ENCODE measurements at places on chromosomes 2 and 18. TPM values are rescaled to one million over a fixed set of nuclear protein-coding genes. Genes with fewer than 3 reads are reported as not detected.

Gene WDCP
- 20.9 TPM for total RNA-seq

Gene ABCB11
- total RNA-seq, result not detected

Gene STAT4
- 80.6 TPM for total RNA-seq

GRCh38 chr2:235085476-235085875 is 133.7 kb downstream of the SH3BP4 start:
- no peaks in the 10 kb centered on the region for H3K36me3 ChIP-seq
- peaks cover 20% of the 10 kb centered on the region for H3K27me3 ChIP-seq
- H3K27ac ChIP-seq, result no peak overlapping the region

Gene EML4
- total RNA-seq, result 64.6 TPM

DNA sequence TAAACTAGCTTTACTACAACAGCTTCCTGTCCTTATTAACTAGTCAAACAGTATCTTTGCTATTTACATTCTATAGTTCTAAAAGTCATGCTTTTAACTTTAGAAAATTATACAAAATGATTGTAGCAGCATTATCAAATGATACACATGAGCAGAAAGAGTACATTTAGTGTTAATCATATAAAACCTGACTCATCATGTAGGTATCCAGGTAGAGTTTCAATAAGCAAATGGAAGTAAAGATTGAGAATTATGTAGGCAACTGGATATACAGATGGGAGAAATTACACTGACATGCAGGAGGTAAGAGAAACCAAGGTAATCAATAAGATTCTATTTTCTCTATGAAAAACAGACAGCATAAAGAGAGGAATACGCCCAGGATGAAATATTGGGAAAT is 33.8 kb downstream of the TRIP12 start:
- peaks cover 39% of the 10 kb centered on the region for H3K4me1 ChIP-seq
- DNase-seq, result no peak
- H3K27ac ChIP-seq, result no peak overlapping the region
- H3K4me3 ChIP-seq, result no peak overlapping the region
- H3K36me3 ChIP-seq, result peaks cover 20% of the 10 kb centered on the region

Gene ARHGAP25
- 47.4 TPM for total RNA-seq

Gene EFEMP1
- not detected for total RNA-seq

- H3K4me1 ChIP-seq, result no peaks in the 10 kb centered on the region
- no peak overlapping the region for H3K27ac ChIP-seq
- H3K27me3 ChIP-seq, result no peaks in the 10 kb centered on the region
- peaks cover 33% of the 10 kb centered on the region for H3K36me3 ChIP-seq
- DNase-seq, result no peak
- no peak overlapping the region for H3K4me3 ChIP-seq
Observed at GRCh38 chr2:19933351-19933981, 31.7 kb upstream of the TTC32 start.
